ENCODE measurements at places on chromosomes 3 and 15. TPM values are rescaled to one million over a fixed set of nuclear protein-coding genes. Genes with fewer than 3 reads are reported as not detected.

Gene LSAMP
- 11.4 TPM for total RNA-seq

Gene CCK
- total RNA-seq = 1.3 TPM

Gene LARP6
- total RNA-seq = 23.5 TPM

Gene BMF
- 36.2 TPM for total RNA-seq

Gene GOLGA6A
- not detected for total RNA-seq

Gene CFAP100
- 0.40 TPM for total RNA-seq

Gene ELL3
- 8.5 TPM for total RNA-seq

Gene CHDH
- 46.4 TPM for total RNA-seq

DNA sequence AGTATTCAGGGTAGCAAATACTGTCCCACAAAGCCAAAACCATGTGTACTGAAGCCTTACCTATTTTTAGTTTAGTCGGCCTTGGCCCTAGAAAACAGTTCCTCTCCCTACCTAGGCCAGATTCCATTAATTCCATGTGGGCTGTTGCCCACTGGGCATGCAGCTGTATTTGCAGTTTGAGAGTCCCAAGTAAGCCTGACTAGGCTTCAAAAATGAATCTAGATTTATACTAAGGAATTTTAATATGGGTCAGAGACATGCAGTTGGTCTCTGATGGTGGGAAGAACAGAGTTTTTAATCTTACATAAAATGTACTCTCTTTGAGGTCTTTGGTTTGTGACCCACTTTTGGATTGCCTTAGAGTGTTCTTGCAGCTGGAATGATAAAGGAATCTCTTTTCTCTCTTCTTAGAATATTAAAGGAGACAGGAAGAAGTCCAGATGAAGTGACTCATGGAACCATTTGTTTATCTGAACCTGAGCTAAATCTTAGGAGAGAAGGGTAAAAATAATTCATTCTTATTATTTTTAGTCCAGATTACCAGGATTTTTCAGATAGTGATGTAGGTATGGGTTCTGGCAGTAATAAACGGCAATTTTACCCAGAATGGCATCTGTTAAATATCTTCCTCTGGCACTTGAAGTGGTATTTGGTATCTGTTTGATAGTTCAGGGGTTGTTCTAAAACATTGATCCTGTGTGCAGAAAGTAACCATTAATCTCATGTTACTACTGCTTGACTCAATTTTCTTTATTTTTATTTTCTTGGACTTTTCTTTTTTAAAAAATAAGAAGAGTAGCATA lies 33.8 kb downstream of the GLCE start:
- DNase-seq = no peak

GRCh38 chr3:46222435-46223161 lies 14.5 kb upstream of the CCR1 start:
- no peak for DNase-seq

- DNase-seq = no peak
Observed at GRCh38 chr15:27486051-27486450, 515.1 kb downstream of the GABRG3 start.

- no peak for DNase-seq
Observed at GRCh38 chr3:23461069-23461468, 257.9 kb downstream of the UBE2E2 start.

- no peak for DNase-seq
Observed at GRCh38 chr3:12177126-12177525, 18.4 kb upstream of the TIMP4 start.

DNA sequence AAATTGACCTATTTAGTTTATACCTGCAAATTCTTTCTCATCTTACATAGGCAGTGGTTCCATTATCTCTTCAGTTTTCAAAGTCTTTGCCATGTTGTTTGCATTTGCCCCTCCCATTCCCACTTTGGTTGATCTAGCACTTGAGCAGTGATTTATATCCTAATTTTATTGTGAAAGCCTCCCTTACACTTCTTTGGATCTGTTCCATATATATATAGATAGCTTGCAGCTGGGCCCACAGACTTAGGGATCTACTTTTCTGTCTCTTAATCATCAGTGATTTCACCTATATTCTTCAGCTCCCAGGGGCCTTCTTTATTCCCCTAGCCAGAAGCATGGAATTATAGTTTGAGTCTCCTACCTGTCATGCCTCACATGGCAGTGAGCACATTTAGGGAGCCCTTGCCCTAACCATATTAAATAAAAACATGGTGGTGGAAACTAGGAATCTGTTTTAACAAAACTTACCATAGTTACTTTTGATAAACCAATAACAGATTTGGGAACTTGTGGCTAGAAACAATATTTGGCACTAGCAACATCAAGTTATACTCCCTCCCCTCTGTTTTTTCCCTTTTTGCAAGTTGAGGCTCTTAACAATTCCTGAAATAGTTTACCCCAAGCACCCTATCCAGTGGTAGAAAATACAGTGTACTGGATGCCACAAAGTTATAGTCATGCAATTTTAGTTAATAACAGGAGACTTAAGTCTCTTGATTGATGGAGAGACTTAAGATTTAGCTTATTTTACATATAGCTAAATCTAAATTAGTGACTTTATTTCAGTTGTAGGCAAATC lies 41.7 kb downstream of the ARIH1 start:
- DNase-seq = no peak

DNA sequence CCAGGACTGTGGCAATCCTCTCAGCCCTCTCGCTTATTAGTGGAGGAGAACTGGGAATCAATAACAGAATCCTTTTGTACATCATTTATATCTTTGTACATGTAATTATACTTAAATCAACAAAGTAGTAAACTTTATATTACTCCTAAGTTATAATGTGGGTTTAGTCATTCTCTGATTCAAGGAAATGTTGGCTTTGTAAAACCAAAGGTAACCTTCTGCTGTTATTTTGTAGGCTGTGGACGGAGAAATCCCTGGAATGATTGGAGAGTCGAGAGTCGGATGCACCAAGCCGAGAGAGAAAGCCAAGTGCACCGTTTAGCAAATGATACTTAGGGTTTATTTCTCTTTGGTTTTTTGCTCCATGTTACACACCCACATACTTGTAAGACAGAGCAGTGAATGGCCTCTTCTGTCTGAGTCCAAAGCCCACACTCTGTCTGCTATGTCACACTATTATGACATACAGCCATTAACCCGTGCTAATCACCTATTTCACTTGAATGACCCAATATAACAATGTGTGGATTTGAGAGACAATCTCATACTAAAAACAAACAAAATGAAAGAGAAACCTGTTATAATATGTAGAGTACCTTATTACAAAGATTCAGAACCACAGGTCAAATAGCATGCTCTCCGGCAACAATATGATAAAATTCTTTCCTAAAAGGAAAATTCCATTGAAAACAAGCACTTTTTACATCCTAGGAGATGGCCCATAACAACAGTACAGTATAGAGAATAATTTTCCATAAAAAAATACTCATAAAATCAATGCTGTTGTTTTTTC lies 72.2 kb downstream of the MECOM start:
- DNase-seq = no peak

DNA sequence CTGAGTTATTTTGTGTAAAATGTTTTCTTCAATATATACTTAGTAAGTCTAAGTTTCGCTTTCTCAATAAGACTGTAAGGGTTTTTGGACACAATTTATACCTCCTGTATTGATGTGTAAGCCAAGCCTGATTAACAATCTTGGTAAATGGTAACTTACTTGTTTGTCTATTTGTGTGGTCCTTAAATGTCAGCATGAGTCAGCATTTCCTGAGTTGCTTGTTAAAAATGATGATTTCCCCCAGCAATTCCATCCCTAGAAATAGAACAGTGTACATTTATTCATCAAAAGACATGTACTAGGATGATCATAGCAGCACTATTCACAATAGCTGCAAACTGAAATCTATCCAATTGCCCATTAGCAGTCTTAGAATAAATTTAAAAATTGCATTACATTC lies 53.4 kb upstream of the LRIG1 start:
- DNase-seq = no peak

GRCh38 chr3:148332509-148332908 lies 365.2 kb upstream of the AGTR1 start:
- DNase-seq = no peak

- DNase-seq = no peak
Observed at GRCh38 chr3:139238281-139239030, 105.4 kb upstream of the MRPS22 start.
